GM19239 (cell line): ENCODE measurements at places on chromosomes 12 and 14.

- DNase-seq, result no peak
Observed at GRCh38 chr12:69534389-69534822, 50.9 kb upstream of the CCT2 start.

- DNase-seq, result no peak
Observed at GRCh38 chr14:102733326-102733725, 43.9 kb upstream of the TRAF3 start.

GRCh38 chr12:32989705-32990104 is 93.1 kb upstream of the PKP2 start:
- no peak for DNase-seq

DNA sequence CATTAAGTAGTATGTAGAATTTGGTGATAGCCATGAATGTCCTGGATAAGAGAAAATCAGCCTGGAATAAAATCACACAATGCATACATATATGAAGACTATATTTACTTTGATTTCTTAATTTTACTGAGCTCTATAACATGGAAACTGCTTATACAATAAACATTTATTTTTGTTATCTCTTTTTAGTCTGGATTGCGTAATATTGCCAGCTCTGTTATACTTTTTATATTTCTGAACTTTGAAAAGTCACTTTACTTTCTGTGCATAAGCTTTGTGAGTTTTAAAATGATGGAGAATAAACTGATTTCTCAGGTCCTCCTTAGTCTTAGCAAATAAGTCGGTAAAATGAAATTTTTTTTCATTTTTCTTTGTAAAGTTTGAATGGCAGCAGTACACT is 19.2 kb upstream of the ABCD2 start:
- no peak for DNase-seq

GRCh38 chr14:23375527-23376251 is 1.2 kb upstream of the CMTM5 start:
- no peak for DNase-seq

- no peak for DNase-seq
Observed at GRCh38 chr14:86243158-86243557, 713.2 kb downstream of the FLRT2 start.

GRCh38 chr14:59427653-59428580 is 37.3 kb downstream of the GPR135 start:
- no peak for DNase-seq

DNA sequence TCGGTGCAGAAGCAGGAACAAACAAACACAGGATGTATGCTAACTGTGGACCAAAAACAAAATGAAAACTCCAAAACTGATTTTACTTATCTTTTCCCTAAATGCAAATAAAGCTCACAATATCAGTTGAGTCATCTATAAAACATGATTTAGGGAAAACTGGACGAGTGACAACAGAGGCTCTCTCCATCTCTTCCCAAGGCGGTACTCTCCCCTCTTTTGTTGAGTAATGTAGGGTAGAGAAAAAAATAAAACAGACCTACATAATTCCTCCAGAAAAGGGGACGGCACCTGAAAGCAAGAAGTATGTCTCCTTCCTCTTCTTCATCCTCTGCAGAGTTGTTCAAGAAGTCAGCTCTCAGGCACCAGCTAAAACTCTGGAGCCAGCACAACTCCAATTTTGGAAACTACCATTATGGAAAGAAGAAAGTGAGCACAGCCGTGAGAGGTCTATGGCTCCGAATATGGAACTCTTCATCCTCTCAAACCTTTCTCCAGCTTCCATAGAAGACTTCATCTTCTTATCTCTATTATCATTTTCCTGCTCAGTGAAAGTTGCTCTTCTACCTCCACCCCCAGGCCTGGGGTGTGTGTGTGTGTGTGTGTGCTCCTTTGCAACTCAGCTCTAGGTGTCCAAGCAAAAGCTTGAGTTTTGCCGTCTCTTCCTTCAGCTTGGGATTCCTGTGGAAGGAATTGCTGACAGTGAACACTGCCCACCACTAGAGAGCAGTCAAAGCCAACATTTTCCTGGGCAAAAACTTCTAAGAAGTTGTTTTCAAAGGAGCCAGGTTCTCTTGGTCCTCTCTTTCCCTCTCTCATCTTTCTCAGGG is 155.4 kb downstream of the DIO2 start:
- DNase-seq, result no peak
